CD4-positive, alpha-beta T cell treated with Interleukin-15 for 4 hours (primary cell): ENCODE measurements at places on chromosomes 7 and 10.

DNA sequence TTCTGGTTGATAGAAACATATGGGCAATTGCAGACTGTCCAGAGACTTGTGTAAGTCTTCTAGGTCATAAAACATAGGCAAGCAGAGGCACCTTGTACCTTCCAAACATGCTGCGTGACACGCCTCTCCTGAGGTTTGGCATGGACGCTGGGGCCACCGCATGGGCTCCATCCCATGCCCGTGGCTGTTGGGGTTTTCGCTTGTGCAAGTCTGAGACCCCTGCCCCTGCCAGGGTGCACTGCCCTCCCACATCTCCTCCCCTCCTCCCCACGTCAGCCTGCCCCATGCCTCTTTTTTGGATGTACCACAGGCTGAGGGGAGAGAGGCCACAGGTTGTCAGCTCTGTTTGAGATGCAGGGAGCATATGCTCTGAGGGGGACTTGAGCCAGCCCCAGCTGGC, 19.0 kb downstream of the EIF3B start:
- no peak for DNase-seq

GRCh38 chr7:94621120-94621519, 34.8 kb downstream of the SGCE start:
- no peak for DNase-seq

DNA sequence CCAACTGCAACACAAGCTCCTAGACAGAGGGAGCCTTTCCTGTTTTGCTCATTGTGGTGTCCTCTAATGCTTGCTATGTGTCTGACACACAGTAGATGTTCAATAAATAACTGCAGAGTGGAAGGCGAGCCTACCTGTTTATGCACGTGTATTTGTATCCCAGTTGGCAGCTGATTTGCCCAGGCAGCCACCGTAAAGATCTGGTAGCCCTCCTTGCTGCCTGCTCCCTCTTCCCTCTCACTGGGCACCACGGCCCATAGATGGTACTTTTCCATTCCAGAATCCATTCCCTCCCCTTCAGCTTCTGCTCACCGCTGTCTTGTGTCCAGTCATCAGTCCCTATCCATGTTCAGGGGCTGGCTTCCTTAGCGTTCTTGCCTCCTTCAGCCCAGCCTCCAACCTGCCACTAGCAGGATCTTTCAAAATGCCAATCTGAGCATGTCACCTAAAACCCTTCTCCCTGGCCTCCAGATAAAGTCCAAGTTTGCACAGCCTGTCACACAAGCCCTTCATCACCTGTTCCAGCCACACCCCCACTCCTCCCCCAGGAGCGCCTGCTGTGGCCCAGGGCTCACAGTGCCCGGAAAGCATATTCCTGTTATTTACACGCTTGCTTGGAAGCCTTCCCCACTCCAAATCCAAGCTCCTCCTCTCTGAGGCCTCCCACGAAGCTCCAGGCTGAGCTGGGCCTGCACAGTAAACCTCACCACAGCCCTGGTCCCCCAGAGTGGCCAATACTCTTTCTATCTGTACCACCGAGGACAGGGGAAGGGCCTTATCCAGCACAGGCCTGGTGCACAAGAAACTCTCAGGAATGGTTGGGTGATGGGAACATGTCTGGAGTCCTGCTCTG, 21.0 kb downstream of the ZCCHC24 start:
- no peak for DNase-seq

- no peak for DNase-seq
These were observed 19.6 kb downstream of the PCLO start for GRCh38 chr7:83143107-83143506.

- DNase-seq, result no peak
These were observed 217.0 kb upstream of the CTBP2 start for GRCh38 chr10:125377368-125377767.

GRCh38 chr10:124025660-124026588, 67.5 kb downstream of the CHST15 start:
- DNase-seq, result no peak

GRCh38 chr7:26101361-26102151, 50.4 kb upstream of the NFE2L3 start:
- DNase-seq, result no peak

GRCh38 chr10:78775891-78776290, 292.9 kb upstream of the ZMIZ1 start:
- no peak for DNase-seq

- DNase-seq, result peak; percentile 47
These were observed 36.9 kb downstream of the WASL start for GRCh38 chr7:123711832-123712293.

- peak; percentile 37 for DNase-seq
These were observed 34.5 kb upstream of the EBLN1 start for GRCh38 chr10:22252224-22252800.

GRCh38 chr10:132368881-132369635, 27.9 kb upstream of the PWWP2B start:
- no peak for DNase-seq

GRCh38 chr7:40598915-40599314, 464.1 kb downstream of the SUGCT start:
- DNase-seq, result no peak

DNA sequence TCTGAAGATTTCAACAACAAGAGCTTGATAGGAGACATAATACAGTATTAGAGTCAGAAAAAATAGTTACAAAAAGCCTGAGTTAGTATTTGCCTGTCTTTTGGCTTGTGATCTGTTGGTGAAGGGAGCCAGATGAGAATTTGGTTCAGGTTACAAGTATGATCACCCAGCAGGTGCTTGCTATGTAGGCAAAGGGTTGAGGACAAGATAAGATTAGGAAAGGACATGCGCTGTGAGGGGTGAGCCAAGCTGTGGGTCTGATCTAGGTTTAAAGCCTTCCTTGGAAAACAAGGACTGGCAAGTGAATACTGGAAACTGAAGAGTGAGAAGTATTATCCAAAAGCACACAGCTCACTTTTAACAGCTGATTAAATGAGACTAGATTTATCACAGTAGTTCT, 28.7 kb upstream of the CD36 start:
- no peak for DNase-seq

DNA sequence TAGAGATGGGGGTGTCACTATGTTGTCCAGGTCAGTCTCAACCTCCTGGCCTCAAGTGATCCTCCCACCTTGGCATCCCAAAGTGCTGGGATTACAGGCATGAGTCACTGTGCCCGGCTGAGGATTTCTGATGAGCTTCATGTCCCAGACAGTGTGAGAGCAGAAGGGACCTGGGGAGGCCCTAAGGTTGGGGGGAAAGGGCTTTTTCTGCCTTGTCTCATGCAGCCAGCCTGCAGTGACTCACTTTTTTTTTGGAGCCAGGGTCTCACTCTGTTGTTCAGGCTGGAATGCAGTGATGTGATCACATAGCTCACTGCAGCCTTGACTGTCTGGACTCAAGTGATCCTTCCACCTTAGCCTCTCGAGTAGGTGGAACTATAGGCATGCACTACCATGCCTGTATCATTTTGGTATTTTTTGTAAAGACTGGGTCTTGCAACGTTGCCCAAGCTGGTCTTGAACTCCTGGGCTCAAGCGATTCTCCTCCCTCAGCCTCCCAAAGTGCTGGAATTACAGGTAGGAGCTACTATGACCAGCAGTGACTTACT, 14.6 kb downstream of the COL26A1 start:
- no peak for DNase-seq

GRCh38 chr7:4076701-4077294, 605.3 kb upstream of the FOXK1 start:
- DNase-seq, result no peak

DNA sequence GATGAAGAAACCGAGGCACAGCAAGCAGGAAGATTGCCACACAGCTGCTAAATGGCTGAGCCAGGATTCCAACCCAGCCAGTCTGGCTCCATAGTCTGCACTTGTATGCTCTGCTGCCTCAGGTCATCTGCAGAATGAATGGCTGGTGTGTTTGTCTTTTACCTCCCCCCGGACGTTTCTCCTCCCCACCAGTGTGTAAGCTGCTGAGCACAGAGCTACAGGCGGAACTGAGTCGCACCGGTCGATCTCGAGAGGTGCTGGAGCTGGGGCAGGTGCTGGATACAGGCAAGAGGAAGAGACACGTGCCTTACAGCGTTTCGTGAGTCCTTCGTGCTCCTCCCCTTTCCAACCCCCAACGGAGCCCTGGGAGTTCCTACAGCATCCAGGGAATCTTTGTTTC, 2.6 kb downstream of the CNPY4 start:
- no peak for DNase-seq

DNA sequence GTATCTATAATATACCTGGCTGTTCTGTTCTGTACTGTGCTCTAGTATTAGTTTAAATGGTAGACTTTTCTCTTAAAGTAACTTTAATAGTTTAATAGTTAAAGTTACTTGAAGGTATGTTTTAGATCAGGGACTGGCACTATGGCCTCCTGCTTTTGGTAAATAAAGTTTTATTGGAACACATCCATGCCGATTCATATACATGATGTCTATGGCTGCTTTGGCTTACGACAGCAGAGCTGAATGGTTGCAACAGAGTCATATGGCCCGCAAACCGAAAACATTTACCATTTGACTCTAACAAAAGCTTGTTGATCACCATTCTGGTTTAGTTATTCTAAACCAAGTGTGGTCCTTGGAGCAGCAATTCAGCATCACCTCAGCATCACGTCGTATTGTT, 6.7 kb downstream of the LUC7L2 start:
- DNase-seq, result no peak

DNA sequence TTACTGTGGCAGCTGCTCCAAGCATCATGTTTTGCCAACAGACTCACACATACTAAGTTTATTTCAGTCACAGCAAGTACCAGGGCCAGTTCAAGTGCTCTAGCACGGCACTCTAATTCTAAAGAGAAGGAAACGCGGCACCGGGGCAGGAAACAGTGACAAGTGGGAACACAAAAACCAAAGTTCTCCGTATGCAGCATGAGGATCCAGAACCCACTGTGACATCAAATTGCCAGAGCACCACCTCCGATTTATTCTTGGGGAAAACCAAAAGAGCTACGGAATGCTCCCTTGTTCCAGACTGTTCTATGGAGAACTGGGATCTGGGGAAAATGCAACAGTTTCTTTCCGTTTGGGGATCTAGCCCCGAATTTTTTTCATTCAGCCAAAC, 448 bp upstream of the PTER start:
- DNase-seq, result peak; percentile 2

- DNase-seq, result no peak
These were observed 19.1 kb downstream of the PLCE1 start for GRCh38 chr10:94012834-94013233.

DNA sequence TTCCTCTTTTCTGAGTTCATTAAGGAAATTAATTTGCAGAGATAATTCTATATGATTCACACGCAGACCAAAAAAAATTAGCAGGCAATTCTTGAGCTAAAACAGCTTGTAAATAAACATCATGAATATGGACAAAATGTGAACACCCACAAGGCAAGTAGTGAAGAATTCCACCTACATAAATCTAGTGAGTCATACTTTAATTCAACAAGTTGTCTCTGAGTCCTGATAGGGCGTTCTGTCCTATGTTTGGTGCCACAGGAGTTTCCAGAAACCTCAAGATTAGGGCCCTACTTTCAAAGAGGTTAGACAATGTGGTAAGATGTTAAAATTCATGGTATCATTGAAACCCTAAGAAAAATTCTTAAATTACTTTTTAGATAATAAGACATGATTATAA, 122.3 kb downstream of the SGMS1 start:
- DNase-seq, result no peak

DNA sequence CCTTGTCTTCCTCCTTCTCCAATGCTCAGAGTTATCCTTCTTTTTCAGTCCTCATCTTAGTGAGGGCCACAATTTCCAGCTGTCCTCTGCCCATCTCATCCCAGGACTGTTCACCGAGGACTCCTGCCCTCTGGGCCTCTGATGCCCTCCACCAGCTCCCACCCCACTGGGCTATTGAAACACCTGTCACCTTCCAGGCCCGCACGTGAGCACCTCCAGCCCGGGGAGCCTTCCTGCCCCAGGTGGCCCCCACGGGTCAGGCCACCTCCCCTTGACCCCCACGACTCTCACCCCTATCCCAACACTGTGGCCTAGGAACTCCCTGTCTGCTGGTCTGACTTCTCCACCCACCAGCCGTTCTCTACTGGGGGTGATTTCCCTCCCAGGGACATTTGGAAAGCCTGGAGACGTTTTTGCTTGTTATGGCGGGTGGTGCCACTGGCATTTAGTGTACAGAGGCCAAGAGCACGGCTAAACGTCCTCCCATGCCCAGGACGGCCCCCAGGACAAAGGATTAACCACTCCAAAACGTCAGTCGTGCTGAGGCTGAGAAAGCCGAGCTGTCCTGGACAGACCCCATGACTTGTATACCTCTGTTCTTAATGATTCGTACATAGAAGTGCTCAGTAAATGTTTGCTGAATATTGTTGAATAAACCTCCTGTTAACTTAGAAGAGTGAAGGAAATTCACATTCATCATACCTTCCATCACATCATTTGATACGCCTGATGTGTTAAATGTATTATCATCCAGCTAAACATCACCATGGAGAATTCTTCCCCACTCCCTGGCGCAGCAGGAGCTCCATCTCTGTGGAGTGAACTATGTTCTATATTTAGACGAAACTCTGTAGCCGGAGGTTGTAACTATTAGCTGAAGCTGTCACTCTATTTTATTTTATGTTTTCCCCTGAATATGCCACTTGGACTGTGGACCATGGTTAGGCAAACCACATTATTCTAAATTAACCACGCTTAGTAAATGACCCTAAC, 270.1 kb upstream of the SHH start:
- no peak for DNase-seq

GRCh38 chr7:44727158-44727936, 21.3 kb upstream of the ZMIZ2 start:
- no peak for DNase-seq

DNA sequence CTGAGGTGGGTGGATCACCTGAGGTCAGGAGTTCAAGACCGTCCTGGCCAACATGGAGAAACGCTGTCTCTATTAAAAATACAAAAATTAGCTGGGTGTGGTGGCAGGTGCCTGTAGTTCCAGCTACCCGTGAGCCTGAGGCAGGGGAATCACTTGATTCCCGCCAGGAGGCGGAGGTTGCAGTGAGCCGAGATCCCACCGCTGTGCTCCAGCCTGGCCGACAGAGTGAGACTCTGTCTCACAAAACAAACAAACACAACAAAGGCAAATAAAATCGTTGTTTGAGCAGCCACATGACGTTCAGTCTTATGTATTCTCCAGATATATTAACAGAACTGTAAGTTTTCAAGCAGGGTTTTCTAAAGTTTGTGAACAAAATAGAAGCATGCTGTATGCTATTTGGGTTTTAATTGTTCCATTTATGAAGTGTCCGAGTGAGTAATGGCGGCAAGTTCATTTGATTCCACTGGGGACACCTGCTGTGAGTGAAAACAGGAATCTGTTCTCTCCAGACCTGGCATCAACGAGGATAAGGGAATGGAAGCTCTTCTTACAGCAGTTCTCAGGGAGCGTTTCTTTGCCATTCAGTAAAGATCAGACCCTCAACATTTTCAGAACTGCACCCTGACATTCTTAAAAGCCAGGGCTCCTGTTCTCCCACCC, 122.5 kb upstream of the PITRM1 start:
- no peak for DNase-seq

GRCh38 chr10:73887294-73888039, 13.1 kb upstream of the CAMK2G start:
- no peak for DNase-seq

DNA sequence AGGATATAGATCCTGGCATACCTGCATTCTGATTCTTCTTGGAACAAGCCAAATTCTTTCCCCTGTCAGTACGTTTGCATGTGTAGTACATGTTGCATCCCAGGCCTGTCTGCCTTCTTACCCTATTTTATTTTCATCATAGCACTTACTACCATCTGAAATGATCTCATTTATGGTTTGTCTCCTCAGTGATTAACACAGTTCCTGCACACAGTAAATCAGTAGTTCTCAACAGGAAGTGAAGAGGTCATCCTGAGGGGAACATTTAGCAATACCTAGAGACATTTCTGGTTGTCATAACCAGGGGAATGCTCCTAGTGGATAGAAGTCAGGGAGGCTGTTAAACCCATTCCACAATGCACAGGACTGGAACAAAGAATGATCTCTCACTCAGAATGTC, 38.2 kb upstream of the SLC26A4 start:
- no peak for DNase-seq
